Nephron progenitor cell (in vitro differentiated cells): ENCODE measurements at places on chromosomes 4 and X.
A peak's percentile ranks its signal among the peaks of the same experiment; 100 is the strongest.

DNA sequence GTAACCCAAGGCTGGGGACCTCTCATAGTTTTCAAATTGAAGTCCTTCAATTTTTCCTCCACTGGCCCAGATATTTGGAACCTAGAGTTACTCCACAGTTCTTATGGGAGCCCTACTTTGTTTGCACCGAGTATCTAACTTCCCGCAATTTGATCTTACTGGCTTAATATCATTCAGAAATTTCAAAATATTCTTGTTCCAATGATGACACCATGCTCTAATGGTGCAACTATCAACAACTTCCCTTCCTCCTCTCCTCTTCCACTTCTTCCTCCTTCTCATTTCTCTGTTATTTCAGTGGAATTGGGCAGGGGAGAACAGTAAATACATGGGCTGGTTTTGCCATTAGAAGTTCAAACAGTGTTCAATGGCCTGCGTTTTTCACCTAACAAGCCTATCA lies 20.2 kb downstream of the PDCL2 start:
- peaks cover 4% of the 10 kb centered on the region for H3K27me3 ChIP-seq
- no peaks in the 10 kb centered on the region for H3K4me1 ChIP-seq
- no peak overlapping the region for H3K4me3 ChIP-seq
- no peak for DNase-seq
- H3K36me3 ChIP-seq: peaks cover 38% of the 10 kb centered on the region

DNA sequence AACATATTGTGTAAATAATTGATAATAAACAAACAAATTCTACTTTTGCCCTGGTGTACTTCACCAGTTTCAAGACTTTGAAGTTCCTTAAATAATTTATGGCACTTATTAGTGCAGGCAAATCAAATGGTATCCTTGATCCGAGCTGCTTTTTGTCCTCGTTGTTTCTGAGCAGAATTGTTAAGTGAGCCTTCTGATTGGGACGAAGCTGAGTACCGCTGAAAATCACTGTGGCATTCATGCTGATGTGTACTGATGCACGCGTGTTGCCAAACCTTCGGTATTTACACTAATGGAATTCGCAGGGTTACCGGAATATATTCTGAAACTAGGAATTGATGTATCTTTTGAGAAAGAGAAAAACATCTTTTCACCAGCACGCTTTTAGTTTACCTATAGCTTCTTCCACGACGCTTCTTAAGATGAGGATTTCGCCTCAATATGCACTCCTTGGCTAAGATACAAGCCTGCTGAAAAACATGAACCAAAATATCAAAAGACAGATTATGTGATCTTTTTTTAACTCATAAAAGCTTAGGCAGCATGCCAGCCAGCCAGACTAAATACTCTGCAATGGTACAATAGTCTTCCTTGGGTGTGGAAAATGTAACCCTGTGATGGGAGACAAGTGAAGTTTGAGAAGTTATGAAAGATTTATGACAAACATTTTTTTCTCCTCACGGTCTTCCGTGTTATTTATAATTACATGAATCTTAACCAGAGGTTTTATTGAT lies 48.9 kb upstream of the TENM3 start:
- no peak for DNase-seq
- peaks cover 51% of the 10 kb centered on the region for H3K4me1 ChIP-seq
- peak overlapping the region; percentile 39 for H3K27ac ChIP-seq
- no peak overlapping the region for H3K4me3 ChIP-seq

GRCh38 chrX:44898411-44899221 lies 25.6 kb downstream of the KDM6A start:
- peak overlapping the region; percentile 48 for H3K27ac ChIP-seq
- no peaks in the 10 kb centered on the region for H3K27me3 ChIP-seq
- H3K4me1 ChIP-seq: peaks cover 14% of the 10 kb centered on the region
- peaks cover 71% of the 10 kb centered on the region for H3K36me3 ChIP-seq
- no peak for DNase-seq
- H3K4me3 ChIP-seq: no peak overlapping the region

DNA sequence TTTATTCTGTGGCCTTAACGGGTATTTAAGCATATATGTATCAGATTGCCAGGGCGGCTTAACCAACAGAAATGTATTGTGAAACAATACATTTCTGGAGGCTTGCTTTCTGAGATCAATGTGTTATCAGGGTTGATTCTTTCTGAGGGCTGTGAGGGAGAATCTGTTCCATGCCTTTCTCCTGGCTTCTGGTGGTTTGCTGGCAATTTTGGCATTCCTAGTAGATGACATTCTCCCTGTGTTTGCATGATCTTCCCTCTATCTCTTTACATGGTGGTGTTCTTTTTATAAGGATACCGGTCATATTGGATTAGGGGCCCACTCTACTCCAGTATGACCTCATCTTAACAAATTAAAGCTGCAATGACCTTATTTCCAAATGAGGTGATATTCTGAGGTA lies 16.9 kb upstream of the CEP135 start:
- H3K36me3 ChIP-seq: no peaks in the 10 kb centered on the region
- H3K4me3 ChIP-seq: no peak overlapping the region
- no peaks in the 10 kb centered on the region for H3K27me3 ChIP-seq
- H3K4me1 ChIP-seq: peaks cover 13% of the 10 kb centered on the region
- DNase-seq: no peak

DNA sequence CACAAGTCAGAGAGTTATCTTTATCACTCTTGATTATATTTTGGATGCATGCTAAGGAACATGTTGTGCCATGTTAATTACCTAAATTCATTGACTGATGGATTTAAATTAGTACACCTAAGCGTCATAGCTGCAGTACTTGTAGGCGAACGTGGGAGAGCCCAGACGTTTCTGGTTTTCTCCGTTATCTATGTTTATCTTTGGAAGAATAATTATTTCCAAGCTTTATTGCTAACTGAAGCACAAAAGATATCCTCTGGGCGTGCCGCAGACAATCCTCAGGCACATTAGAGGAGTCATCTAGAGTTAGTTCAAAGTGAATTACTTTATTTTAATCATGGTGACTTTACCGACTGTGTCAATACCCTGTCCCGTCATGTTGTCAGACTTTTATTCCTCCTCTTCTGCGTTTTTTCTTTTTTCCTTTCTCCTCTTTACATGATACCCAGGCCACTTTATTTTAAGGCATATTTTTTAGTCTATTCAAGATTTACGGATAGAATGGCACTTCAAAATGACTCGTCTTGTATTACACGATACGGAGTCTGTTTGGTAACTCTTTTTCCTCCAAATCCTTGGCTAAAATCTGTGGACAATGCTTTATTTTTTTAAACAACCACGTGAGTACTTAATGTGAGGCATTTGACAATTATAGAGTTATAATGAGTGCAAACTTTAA lies 632.0 kb upstream of the TENM3 start:
- DNase-seq: no peak
- no peak overlapping the region for H3K27ac ChIP-seq
- peaks cover 62% of the 10 kb centered on the region for H3K4me1 ChIP-seq
- H3K4me3 ChIP-seq: no peak overlapping the region
- no peaks in the 10 kb centered on the region for H3K36me3 ChIP-seq

DNA sequence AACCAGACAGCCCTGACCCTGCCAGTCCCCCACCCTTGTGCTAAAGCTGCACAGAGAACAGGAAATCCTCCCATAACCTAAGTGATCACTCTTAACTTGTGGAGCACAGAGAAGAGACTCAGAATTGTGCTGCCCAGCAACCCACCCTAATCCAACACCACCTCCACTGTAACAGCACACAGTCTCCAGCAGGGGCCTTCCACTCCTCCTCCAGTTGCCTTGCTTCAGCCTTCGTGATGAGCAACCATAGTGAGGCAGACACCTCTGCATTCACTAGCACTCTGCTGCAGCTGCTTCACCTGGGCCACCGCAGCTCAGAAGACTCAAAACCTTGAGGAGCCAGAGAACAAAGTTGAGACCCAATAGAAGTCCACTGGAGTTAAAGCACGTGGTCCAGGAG lies 7.9 kb upstream of the UGT2B4 start:
- H3K27me3 ChIP-seq: no peaks in the 10 kb centered on the region
- H3K4me3 ChIP-seq: no peak overlapping the region
- no peak overlapping the region for H3K27ac ChIP-seq
- no peak for DNase-seq
- no peaks in the 10 kb centered on the region for H3K36me3 ChIP-seq
- no peaks in the 10 kb centered on the region for H3K4me1 ChIP-seq

DNA sequence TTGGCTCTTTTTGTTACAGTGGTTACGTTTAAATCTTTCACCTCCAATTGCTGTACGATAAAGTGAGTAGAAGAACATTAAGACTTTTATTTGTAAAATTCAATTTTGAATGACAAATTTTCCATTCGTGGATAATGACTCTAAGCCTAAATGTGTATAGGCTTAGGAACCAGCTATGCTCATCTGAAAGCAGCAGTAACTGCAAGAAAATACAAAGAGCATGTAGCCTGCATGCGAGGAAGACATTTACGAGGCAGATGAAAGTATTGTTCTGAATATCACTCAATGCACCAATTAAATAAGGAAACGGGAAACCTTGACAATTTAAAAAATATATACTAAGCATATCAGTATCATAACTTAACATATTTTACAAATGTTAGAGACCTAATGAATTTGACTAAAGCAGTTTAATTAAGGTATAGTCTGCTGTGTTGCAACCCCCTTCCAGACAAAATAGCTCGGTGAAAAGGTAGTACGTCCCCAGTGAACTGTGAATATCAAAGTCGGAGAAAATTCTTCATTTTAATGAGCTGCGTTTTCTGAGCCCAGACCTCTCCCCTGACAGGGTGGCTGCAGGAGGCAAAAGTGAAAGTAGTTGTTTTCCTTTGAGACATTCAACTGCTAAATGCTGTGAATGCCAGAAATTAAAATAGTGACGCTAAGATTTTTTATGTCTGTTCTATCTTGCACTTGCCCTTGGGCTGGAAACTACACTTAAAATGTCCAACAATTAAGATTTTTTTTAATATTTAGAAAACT lies 1236.5 kb upstream of the TENM3 start:
- H3K4me3 ChIP-seq: no peak overlapping the region
- no peak for DNase-seq
- H3K4me1 ChIP-seq: no peaks in the 10 kb centered on the region
- no peaks in the 10 kb centered on the region for H3K36me3 ChIP-seq

- DNase-seq: peak; percentile 58
- H3K36me3 ChIP-seq: peaks cover 9% of the 10 kb centered on the region
- H3K27me3 ChIP-seq: peaks cover 3% of the 10 kb centered on the region
- peak within 1 kb of the TSS; percentile 90 for H3K4me3 ChIP-seq
- peak within 1 kb of the TSS; percentile 69 for H3K27ac ChIP-seq
Measured at GRCh38 chr4:164977243-164978164, at the start of gene TRIM61. Gene TRIM61, minus strand, starts transcription at chr4:164977657. Its CDS starts 7,655 bp downstream, at chr4:164970002.

DNA sequence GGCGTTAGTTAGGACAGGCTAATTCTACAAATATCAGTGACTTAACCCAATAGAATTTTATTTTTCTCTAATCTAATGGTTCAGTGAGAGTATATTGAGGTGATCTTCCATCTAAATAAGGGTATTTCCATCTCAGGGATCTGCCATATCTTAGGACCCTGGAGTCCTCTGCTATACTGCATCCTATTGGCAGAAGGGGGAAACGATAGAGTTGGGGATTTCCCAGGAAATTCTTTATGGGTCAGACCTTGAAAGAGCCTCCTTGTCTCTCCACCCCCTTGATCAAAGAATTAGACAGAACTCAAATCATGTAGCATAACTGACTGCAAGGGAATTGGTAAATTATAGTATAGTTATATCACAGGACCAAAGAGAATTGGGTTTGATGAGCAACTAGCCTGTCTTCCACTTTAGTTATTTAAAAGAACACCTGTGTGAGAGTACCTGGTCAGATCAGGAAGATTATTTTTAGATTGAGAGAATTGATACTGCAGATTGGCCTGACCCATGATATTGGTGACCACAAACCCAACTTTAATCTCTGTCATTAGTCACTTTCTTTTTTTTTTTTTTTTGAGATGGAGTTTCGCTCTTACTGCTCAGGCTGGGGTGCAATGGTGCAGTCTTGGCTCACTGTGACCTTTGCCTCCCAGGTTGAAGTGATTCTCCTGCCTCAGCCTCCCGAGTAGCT lies 25.6 kb downstream of the SMARCA5 start:
- H3K27me3 ChIP-seq: no peaks in the 10 kb centered on the region
- no peak overlapping the region for H3K27ac ChIP-seq
- no peak overlapping the region for H3K4me3 ChIP-seq
- peaks cover 81% of the 10 kb centered on the region for H3K36me3 ChIP-seq

DNA sequence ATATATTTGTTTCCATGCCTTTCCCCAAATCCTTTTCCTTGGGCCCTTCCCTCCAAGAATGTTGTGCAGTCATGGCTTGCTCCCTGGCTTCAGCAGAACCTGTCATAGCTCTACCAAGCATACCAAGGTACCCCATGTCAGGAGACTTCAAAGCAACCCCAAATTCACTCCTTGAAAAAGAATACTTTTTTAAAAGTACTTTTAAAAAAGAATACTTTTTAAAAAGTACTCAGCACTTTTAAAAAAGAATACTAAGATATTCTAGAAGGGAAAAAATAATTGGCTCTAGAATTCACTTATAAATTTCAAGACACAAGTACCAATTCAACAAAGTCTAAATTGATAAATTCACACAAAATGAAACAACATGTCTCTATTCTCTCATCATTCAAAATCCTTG lies 76.0 kb downstream of the NR3C2 start:
- H3K4me1 ChIP-seq: peaks cover 9% of the 10 kb centered on the region
- no peak for DNase-seq
- H3K27ac ChIP-seq: no peak overlapping the region
- no peaks in the 10 kb centered on the region for H3K36me3 ChIP-seq

- H3K4me3 ChIP-seq: no peak overlapping the region
- H3K4me1 ChIP-seq: peaks cover 5% of the 10 kb centered on the region
- DNase-seq: no peak
Measured at GRCh38 chrX:107551546-107551945, 76.8 kb upstream of the PRPS1 start.
